ENCODE measurements at places on chromosomes 7 and 10. TPM values are rescaled to one million over a fixed set of nuclear protein-coding genes. Genes with fewer than 3 reads are reported as not detected.
A peak's percentile ranks its signal among the peaks of the same experiment; 100 is the strongest.

The TMED4 gene
- 74.2 TPM for total RNA-seq

The CACNB2 gene
- 25.7 TPM for total RNA-seq

The SEMA3C gene
- total RNA-seq = 289 TPM

The RASA4 gene
- 30.4 TPM for total RNA-seq

The PUS7 gene
- 35.6 TPM for total RNA-seq

The GPNMB gene
- 5.3 TPM for total RNA-seq

The DKK1 gene
- total RNA-seq = 4.5 TPM

The GHRHR gene
- total RNA-seq = not detected

The PHF14 gene
- 301 TPM for total RNA-seq

The CCDC136 gene
- total RNA-seq = 44.1 TPM

The MASTL gene
- 9.7 TPM for total RNA-seq

The ADO gene
- 38.7 TPM for total RNA-seq

The CYP17A1 gene
- not detected for total RNA-seq

The BMPR1A gene
- 64.6 TPM for total RNA-seq

The CWF19L1 gene
- total RNA-seq = 32.9 TPM

GRCh38 chr7:35967366-35968139, 166.7 kb downstream of the SEPTIN7 start:
- no peak for DNase-seq

GRCh38 chr7:77537136-77537777, at the start of gene PTPN12:
Gene PTPN12, plus strand, starts transcription at chr7:77537295. Its CDS starts 252 bp downstream, at chr7:77537547.
- no peak for DNase-seq

DNA sequence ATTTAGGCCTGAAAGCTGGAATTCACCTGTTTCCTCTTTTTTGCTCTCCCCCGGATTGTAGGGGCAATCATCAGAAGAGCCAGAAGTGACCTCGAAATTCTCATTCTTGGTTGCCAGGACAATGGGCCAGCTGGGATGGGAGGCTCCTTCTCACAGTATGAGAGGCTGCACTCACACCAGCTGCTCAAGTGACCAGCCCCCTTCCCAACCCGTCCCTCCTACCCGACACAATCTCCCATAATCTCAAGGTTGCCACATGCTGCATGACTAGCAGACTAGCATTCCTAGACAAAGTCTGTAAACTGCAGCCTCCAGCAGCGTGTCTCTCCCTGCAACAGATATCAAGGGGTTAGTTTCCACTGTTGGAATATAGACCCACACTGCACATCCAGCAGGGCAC, 110.3 kb downstream of the C1GALT1 start:
- DNase-seq = no peak

GRCh38 chr7:81492910-81493309, 276.9 kb downstream of the HGF start:
- no peak for DNase-seq

DNA sequence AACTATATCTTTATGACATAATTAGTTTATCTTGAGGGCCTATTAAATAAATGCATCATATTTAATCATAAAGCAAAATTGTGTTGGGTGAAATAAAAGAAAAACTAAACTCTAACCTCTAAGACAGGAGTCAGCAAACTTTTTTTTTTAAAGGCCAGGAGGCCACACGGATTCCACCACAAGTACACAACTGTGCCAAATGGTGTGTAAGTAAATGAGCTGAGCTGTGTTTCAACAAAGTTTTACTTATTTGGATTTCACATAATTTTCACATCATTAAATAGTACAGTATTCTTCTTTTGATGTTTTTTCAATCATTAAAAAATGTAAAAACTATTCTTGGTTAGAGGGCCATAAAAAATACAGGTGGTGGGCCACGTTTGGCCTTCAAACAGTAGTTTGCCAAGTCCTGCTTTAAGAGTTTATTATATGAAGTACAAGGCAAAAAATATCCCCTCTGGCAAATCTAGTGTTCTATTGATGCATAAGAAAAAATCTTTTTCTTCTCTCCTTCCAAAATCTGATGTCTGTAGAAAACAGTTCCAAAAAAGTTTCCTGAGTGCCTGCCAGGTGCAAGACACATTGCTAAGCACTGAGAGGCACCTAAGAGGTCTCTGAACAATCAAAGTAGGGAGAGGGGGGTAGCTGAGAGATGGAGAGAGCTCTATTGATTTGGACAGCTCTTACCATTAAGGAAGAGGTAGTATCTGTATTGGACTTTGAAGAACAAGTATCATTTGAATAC, 26.5 kb upstream of the SPOCK2 start:
- no peak for DNase-seq

DNA sequence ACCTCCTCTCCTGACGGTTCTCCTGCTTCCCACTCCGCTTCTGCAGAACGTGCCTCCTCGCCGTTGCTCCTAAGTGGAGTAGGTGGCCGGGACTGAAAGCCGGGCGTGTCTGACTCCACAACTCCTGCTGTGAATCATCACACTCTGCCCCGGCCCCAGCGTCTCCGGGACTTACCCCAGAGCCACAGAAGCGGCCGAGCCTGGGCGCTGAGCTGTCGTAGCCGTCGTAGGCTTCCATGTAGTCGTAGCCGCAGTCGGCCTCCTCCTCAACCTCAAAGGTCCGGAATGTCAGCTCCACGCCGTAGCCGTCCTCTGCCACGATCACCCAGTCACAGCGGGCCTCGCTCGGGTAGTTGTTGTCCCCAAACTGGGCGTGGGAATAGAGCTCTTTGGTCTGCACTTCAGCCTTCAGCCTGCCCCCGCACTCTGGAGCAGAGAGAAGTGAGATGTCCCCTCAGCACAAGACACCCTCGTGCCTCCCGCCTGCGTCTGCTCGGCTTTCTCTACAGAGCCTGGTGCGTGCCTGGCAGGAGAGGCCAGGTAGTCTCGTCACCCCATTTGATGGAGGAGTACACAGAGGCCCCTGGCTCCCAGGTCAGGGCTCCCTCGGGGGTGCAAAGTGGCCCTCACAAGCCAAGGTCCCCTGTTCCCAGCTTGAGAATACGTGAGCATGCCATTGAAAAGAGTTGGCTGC, 11.2 kb upstream of the OPALIN start:
- DNase-seq = peak; percentile 11

- no peak for DNase-seq
Measured at GRCh38 chr10:119406137-119406536, 136.4 kb downstream of the RGS10 start.

- DNase-seq = no peak
Measured at GRCh38 chr10:104424719-104425118, 71.1 kb downstream of the CFAP58 start.

GRCh38 chr10:72459301-72459700, 104.6 kb upstream of the DNAJB12 start:
- no peak for DNase-seq

GRCh38 chr10:65313406-65313805, 1612.4 kb upstream of the LRRTM3 start:
- DNase-seq = no peak

GRCh38 chr10:130968964-130969363, 342.6 kb downstream of the TCERG1L start:
- DNase-seq = no peak

DNA sequence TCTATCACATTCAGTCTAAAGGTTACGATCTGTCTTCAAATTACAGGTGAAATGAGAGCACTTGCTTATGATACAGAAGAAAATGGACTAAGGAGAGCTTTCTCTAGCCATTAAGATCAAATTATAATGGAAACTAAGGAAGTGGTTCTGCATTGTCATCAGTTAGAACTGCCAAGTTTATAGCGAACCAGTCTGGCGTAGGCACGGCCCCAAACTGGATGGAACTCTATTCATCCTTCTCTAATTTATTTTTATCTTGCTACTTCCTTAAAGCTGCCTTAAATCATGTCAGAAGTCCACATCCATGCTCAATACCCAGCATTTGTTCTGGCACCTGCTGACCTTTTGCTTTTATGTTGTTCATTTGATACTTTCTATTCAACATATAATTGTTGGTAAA, 63.7 kb upstream of the APBB1IP start:
- no peak for DNase-seq

GRCh38 chr7:132078891-132079735, 497.2 kb downstream of the PLXNA4 start:
- no peak for DNase-seq

- DNase-seq = no peak
Measured at GRCh38 chr7:128940494-128941322, 3.0 kb downstream of the IRF5 start.

GRCh38 chr7:111232249-111233084, 141.5 kb downstream of the LRRN3 start:
- DNase-seq = no peak

DNA sequence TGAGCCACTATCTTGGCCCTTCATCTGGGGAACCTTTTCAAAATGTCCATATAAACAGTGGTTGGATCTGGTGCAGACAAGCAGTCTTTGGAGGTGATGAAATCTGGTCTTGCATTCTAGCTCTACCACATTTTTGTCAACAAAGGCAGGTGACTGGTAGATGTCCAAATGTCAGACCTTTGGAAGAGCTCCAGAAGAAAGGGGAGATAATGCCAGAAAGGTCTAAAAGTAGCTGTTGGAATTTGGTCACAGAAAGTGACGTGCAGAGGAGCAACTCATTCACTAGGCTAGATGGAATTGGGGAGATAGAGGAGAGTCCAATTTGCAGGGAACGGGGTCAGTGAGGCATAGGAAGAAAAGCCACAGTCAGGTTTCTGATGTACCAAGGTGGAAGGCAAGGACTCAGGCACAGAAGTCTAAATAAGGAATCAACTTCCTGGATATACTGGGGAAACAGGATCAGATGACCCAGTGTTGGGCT, 36.4 kb upstream of the WAC start:
- no peak for DNase-seq

GRCh38 chr7:87216701-87217508, 2.6 kb downstream of the TMEM243 start:
- DNase-seq = no peak

DNA sequence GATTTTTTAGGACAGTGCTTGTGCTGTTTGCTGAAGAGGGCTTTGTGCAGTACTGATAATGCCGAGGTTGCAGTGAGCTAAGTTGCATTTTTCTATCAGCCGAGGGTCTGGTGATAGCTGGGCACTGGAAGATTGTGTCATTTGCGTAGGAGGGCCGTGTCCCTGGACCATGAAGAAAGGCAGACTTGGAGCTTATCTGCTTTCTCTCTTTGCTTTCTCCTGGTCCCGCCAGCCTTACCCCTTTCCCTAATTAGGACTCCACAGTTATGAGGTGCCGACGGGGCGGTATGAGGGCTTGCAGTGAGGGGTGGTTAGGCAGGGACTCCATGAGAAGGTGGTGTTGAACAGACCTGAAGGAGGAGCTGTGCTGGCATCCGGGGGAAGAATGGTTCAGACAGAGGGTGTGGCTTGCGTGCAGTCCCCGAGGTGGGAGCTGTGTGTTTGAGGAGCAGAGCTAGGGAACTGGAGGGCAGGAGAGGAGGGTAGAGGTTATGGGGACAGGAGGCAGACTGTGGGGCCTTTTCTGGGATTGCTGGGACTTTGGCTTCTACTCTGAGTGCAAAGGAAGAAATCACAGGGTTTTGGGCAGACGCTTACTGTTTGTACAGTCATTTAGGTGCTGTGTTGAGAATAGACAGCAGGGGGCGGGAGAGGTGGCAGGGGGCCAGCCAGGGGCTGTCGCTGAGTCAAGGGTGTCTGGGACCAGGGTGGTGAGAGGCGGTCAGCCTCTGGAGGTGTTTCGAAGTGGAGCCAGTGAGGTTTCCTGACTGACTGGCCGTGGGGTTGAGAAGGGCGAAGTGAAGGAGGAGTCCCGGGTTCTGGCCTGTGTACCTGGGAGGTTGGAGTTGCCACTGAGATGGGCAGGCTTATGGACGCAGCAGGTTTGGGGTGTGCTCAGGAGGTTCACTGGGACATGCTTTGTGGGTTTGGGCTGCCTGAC, 43.4 kb downstream of the PRF1 start:
- no peak for DNase-seq

DNA sequence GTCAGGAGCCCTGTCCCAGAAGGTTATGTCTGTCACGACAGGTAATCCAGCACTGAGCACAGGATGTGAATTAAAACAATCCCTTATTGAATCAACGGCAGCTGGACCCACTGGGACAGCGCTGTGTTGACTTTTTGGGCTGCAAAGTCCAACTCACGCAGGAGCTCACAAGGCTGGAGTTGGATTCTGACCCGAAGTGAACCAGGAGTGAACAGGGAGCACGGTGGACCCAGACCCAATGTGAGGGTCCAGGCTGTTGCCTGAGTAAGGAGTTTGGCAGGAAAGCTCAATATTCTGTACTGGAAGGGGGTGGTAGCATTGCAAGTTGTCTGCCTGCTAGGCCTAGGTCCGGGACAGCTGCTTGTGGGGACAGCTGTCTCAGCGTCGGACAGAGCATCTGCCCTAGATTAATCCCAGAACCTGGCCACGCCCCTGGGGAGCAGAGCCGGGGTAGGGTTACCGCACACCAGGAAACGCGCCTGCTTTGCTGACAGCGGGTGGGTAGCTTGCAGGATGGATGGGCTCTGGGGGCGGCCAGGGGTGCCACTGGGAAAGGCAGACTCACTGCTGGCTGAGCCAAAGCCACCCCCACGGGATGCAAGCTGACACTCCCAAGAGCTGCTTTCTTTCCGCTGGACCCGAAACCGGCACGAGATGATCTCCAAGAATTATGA, 24.0 kb downstream of the COL26A1 start:
- DNase-seq = no peak

GRCh38 chr10:72243822-72244437, 27.9 kb upstream of the ASCC1 start:
- no peak for DNase-seq

DNA sequence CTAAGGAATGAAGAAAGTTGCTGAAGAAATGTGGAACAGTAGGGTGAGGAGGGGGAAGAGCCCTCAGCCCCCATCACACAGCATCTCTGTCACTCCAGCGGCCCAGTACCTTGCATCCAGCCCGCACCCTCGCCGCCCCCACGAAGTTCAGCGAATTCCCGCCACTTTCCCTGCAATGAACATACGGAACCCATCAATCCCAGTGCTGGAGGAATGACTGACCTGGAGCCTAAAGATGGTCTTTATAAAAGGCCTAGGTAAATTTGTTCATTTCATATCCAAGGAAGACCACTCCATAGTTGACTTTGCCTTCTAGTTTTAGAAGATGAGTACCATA, 779 bp upstream of the KIF5B start:
- no peak for DNase-seq

DNA sequence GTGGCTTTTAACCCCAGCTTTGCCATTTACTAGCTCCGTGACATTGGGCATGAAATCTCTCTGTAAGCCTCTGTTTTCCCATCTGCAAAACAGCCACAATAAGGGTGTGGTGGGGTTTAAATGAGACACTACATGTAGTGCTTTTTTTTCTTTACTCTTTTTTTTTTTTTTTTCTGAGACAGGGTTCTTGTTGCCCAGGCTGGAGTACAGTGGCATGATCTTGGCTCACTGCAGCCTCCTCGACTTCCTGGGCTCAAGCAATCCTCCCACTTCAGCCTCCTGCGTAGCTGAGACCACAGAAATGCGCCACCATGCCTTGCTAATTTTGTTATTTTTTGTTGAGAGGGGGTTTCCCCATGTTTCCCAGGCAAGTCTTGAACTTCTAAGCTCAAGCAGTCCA, 8.3 kb upstream of the DENND10 start:
- DNase-seq = no peak
